ENCODE measurements at places on chromosomes 3 and 15.

DNA sequence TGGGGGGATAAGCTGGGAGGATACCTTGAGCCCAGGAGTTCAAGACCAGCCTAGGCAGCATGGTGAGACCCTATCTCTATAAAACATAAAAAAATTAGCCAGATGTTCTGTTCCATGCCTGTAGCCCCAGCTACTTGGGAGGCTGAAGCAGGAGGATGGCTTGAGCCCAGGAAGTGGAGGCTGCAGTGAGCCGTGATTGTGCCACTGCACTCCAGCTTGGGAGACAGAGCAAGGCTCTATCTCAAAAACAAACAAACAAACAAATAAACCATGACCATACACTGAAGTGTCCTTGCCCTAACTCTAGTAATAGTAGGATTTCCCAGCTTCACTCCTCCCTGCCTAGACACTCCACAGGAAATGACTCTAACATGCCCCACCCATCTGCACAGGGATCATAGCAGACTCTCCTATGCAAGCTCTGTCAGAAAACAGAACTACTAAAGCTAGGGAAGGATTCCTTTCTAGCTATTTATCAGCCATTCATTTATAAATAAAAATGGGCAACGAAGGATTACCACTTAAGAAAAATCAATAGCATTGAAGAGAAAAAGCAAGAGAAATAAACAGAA, 4.6 kb downstream of the ERICH6 start:
- DNase-seq: no peak

- DNase-seq: no peak
These were observed 65.6 kb downstream of the MAP2K5 start for GRCh38 chr15:67607959-67608637.

DNA sequence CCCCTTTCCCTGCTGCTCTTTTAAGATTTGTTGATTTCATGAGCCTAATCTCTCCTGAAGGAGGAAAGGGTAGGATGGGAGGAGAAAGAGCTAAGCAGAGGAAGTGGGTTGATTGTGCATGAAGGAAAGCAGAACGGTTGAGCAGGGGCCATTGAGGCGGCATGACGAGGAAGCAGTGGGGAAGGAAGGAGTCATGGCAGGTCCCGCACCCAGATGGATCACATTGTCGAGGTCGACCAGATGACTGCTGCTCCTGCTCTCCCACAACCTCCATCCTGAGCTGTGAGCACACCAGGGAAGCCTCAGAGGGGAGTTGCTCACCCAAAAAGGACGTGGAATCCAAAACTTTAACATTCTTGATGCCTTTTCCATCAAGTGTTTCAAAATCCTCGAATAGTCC, 42.8 kb downstream of the ABTB1 start:
- no peak for DNase-seq

DNA sequence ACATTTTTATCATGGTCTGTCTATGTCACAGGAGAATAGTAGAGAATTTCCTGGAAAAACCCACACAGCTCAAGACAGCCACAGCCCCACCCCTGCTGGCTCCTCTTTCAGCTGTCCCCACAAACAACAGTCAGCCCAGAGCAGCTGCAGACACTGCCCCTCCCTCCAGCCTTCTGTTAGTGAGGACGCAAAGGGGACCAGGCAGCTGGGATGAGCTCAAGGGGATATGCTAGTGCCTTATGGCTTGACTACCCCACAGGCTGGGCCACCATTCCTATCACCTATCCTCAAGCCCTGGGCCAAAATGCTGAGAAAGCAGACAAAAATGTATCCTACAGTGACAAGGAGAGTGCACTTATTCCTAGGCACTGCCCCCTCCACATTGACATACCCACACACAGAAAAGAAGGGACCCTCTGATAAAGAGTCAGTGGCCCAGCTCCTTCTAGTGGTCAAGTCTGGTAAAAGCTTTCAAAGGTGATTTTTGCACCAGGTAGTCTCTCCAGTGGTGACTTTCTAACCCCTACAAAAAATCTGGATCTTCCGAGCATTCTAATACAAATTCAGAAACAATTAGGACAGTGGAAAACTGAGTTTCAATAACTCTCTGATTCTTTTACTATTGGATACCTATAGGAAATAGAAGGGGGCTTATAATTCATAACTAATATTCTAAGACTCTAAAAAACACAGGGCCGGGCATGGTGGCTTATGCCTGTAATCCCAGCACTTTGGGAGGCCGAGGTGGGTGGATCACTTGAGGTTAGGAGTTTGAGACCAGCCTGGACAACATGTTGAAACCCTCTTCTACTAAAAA, 3.0 kb upstream of the MAP1A start:
- no peak for DNase-seq

DNA sequence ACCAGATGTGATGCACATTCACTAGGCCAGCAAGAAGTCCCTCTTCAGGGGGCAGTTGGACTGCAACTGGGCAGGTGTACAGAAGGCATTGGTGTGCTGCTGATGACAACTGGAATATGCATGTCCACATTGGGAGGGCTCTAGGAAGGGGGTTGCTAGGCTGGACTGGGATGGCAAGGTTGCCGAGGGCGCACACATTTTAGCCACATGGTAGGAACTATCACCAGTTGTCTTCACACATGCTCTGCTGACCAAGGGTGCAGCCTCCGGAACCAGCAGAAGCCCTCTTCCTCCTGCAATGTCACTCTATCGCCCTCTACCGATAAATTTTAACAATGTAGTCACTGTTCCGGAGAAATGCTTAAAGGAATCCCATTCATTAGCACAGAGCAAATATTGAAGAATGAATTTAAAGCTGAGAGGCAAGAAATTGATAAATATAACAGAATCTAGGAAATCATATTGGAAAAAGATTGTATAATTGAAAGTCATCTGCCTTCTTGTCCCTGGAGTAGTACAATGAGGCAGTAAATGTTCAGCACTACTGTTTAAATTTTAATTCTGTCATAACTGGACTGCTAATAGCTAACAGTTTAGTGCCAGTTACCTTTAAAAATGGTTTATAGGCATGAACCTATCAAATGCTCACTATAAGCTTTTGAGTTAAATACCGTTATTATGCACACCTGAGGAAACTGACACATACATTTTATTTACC, 22.6 kb upstream of the LYSMD4 start:
- peak; percentile 30 for DNase-seq

- no peak for DNase-seq
These were observed 130.4 kb upstream of the LYSMD4 start for GRCh38 chr15:99863550-99864198.

DNA sequence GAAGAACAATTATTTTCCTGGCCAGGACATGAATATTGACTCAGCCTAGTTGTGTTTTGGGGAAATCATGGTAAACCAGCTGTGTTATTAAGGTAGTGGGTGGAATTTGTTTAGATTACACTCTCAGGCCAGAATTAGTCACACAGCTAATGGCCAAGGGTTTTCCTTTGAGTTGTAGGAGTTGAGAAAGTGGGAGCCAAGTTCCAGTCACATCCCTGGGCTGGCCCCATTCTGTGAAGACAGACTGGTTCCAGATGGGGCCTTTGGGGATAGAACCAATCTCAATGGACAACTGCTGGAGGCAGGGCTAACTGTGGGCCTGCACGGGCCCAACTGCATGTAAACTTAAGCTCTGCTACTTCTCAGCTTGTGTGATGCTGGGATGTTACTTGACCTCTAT, 1.4 kb upstream of the RASL12 start:
- no peak for DNase-seq

- no peak for DNase-seq
These were observed 5.1 kb downstream of the TRPM7 start for GRCh38 chr15:50681467-50681866.

DNA sequence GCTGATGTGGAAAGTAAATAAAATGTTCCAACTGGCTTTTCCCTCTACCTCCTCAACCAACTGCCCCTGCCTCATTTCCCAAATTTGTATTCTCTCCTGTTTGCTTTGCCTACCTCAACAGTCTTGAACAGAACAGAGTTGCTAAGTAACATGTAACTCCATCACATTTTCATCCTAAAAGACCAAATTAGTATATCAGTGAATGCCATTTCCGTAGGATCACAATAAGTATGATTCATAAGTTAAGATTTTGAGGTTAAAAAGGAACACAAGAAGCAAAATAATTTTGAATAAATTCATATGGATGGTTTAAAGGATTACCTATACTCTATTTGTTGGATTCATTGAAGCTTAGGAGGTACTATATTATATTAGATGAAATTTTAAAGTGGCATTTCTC, 154.9 kb downstream of the ECT2 start:
- no peak for DNase-seq
